ENCODE measurements at places on chromosomes 5 and 9.
A peak's percentile ranks its signal among the peaks of the same experiment; 100 is the strongest.

DNA sequence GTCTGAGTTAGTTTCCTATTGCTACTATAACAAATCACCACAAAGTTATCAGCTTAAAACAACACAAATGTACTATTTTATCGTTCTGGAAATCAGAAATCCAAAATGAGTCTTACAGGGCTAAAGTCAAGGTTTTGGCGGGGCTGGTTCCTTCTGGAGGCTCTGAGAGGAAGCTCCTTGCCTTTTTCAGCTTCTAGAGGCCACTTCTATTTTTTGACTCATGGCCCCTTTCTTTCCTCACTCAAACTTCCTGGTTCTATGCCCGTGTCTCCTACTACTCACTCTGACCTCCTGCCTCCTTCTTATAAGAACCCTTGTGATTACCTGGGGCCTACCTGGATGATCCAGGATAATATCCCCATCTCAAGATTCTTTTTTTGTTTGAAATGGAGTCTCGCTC, 48.2 kb downstream of the GABBR2 start:
- no peak for DNase-seq

- no peak for DNase-seq
Measured at GRCh38 chr5:2917093-2917492, 165.6 kb upstream of the IRX2 start.

- no peak for DNase-seq
Measured at GRCh38 chr5:90184764-90185163, 224.8 kb downstream of the CETN3 start.

DNA sequence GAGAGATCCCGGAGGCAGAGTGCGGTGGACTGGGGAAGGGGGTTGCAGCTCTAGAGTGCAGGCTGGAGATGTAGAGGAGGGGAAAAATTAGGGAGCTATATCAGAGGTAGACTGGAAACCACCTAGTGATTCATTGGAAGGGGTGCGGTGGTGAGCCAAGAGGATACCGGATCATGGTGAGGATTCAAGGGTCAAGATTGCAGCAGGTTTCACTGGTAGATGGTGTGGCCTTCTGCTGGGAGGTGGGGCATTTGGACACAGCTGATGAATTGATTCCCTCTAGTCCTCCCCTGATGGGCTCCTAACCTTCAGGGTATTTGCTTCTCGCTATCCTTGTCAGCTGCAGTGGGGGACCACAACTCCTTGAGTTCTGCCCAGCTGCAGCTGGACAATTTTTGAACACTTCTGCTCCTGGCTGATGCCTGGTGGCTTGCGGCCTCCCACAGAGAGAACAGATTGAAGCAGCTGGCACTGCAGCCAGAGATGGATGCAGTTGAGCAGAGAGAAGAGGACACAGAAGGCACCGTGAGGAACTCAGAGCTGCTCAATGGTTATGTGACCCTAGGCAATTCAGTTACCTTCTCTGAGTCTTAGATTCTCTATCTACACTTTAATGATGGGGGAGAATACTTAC, 134.4 kb upstream of the ABCA1 start:
- no peak for DNase-seq

DNA sequence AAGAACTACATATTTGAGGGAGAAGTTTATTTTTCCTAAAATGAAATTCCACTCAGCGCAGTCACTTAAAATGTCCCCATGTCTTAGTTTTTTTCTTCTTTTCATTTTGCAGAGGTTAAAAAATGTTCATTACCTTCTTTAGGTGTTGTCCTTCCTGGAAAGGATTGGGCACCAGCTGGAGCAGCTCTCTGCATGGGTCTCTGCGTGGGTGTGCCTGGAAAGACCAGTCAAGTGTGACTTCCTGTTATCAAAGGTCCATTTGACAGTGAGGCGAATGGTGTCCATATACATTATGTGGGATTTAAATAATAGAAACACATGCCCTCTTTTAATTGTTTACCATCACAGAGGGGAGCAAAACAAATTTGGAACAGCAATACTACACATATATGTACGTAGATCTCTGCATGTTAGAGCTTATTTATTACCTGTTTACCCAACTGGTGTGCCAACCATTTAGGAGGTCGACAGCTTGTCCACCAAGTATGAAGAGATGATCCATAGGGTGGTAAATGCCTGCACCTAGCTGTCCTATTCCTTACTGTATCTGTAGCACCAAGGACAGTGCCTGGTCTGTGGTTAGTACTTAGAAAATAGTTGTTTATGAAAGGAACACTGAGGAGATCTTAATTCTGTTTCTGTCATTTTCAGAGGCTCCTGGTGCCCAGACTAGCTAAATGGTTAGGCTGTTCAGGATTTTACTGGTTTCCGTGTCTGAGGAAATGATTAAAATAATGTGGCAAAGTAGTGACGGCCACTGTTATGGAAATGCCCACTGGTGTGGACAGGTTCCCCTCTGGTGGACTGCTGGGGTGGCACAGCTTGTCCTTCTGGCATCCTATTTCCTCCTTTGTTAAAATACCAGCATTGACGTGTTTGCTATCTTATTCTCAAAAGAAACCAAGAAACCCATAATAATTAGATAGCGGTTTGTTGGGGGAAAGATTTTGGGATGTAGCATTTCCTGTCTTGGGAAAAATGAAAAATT, 200.4 kb downstream of the MAST4 start:
- DNase-seq, result no peak

- DNase-seq, result no peak
Measured at GRCh38 chr9:99051851-99052250, 53.1 kb upstream of the TGFBR1 start.

GRCh38 chr5:33273985-33274384, 166.8 kb upstream of the TARS1 start:
- DNase-seq, result no peak

DNA sequence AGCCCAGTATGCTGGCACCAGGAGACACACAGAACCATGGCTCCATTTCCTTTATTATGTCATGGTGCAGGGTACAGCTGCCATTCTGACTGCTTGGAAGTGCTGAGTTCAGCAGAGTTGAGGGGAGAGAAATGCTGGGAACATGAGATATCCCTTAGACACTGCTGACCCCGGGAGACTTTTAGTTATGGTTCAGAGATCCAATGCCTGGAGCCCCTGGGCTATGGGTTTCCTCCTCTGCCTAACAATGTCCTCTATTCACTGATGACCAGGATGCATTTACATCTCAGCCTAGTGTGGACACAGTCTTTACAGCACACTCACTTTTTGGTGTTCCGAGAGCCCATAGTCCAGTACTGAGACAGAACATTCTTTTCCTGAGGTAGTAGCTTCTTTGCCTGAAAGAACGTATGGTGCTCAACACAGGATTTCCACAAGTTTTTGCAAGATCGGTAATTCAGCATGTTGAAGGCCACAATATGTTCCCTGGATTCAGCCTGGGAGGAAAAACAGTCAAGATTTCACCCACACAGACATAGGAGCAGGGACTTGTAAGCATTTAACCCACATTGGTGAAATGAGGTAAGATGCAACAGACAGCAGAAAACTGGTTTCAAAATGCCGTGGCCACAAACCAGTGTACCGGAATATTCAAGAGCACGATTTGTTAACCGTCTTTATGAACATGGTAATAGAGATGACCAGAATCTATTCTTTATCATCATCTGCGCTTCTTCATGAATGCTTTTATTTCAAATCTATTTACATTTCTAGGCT, 71.3 kb downstream of the PTPN3 start:
- no peak for DNase-seq

- no peak for DNase-seq
Measured at GRCh38 chr5:37850226-37850865, 10.5 kb upstream of the GDNF start.

GRCh38 chr9:79353856-79354520, 217.8 kb upstream of the TLE4 start:
- no peak for DNase-seq

DNA sequence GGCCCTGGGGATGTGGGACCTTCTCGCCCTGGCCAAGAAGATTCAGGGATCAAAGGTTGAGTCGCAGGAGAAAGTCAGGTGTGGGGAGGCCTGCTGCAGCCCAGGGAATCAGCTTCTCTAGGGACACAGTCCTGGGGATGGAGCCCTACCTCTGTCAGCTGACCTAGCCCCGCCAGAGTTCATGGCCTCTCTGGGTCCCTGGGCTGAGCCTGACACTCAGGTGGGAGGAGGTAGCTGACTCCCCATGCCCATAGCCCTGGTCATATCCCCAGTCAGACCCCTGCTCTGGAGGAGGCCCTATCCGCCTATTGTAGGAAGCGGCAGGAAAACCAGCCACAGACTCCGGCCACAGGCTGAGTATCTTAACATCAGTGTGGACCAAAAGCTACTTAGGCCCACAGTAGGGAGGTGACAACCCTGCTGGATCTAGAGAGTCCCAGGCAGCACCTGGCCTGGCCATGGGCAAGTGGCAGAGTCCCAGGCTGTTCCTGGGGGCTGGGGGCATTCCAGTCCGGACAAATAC, 15.0 kb upstream of the MRNIP start:
- no peak for DNase-seq

DNA sequence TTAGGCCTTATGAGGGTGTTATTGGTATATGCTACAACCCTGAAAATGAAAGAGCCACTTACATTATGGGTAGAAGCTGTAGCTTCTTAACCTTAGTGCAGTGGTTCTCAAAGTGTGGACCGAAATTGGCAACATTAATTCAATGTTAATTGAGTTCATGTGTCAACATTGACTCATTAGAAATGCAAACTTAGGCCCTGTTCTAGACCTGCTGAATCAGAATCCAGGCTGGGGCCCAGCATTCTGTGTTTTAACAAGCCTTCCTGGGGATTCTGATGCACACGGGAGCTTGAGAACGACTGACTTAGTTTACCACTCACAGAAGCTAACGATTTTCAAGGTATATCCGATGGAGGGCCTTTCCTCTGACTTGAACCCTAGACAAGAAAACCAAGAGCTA, 7.3 kb downstream of the VLDLR start:
- no peak for DNase-seq

GRCh38 chr5:170186856-170187255, 45.9 kb upstream of the C5orf58 start:
- DNase-seq, result no peak

GRCh38 chr5:154559398-154560276, 81.6 kb upstream of the HAND1 start:
- DNase-seq, result no peak

DNA sequence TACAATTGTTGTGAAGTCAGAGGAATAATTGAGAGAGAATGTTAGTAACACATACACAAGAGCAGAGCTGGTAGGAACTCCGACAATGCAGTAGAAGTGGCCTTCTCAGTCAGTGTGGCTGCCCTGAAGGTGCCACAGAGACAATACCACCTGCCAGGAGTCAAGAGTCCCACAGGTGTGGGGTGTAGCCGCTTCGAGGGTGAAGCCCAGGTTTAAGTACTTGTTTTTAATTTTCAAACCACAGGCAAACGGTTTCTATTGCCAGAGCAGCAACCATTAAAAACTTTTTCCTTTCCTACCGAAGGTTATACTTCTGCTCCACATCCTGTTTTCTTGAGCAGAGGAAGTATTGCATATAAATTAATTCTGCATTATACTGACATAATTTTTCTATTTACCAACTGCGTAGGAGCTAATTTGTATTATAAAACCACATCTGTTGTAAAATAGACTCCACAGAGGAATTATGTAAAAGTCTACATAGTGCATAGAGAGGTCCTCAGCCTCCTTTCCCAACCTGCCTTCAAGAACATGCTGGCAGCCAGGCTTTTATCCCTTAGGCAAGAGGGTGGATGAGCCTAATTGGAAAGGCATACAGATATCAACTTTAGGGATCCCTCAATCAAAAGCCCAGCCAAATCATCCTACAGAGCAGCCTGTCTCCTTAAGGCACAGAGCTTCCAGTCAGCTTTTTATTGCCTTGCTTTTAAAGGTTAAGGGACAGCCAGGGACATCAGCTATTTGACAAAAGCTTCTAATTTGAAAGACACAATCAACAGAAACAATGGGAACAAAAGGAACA, 12.9 kb upstream of the ACTBL2 start:
- no peak for DNase-seq

DNA sequence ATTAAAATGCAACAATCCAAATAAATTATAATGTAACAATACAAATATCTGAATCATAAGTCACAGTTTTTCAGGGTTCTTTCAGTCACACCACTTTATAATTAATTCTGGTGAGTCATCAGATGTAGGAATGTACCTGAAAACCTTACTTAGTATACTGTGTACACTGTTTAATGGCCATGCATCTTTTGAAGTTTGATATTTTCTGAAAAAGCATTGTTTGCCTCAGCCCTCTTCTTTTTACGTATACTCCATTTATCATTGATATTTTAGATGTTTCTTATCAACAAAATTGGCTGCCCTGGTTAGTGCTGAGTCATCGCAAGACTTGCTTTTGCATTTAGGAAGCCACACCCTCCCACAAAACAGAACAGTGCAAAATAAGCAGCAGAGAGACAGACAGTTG, 218.6 kb downstream of the PJA2 start:
- DNase-seq, result peak; percentile 71

DNA sequence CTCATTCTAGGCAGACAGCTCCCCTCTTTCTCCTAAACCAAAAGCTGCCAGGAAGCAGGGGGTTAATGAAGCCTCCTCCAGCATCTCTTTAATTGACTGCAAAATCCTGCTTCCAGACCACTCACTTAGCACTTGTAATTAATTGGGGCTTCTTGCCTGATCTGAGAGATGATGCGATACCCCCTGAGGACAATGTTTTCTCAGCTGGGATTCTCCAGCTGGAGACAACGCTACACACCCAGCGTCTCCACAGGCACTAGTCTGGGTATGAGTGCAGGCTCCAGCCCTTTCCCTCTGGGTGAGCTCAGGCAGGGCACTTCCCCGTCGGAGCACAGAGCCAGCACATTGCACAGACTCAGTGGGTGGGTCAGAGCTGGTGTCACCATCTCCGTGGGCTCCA, 16.1 kb downstream of the CPLX2 start:
- no peak for DNase-seq
